ENCODE measurements at places on chromosomes 1 and 21. TPM values are rescaled to one million over a fixed set of nuclear protein-coding genes. Genes with fewer than 3 reads are reported as not detected.

WNT2B gene
- total RNA-seq, result 1.6 TPM

KRTAP10-3 gene
- total RNA-seq, result not detected

OR2T33 gene
- not detected for total RNA-seq

SLC37A1 gene
- 7.7 TPM for total RNA-seq

DIO1 gene
- total RNA-seq, result 0.28 TPM

KIAA0040 gene
- 0.31 TPM for total RNA-seq

ANKRD35 gene
- total RNA-seq, result not detected

CFHR5 gene
- total RNA-seq, result not detected

PDZK1IP1 gene
- not detected for total RNA-seq

MIXL1 gene
- 0.69 TPM for total RNA-seq

OR2L13 gene
- not detected for total RNA-seq

LCE6A gene
- total RNA-seq, result not detected

CYYR1 gene
- not detected for total RNA-seq

FLVCR1 gene
- 21.4 TPM for total RNA-seq

VSIG8 gene
- not detected for total RNA-seq

IL19 gene
- total RNA-seq, result not detected

ELAPOR1 gene
- total RNA-seq, result 0.28 TPM

DMBX1 gene
- 0.05 TPM for total RNA-seq

C1orf50 gene
- total RNA-seq, result 5.8 TPM

ANKRD65 gene
- total RNA-seq, result 1.9 TPM

RXRG gene
- total RNA-seq, result not detected

ZNHIT6 gene
- 56.2 TPM for total RNA-seq

Data from Panc1 (cell line).